ENCODE measurements at places on chromosomes 2 and 18.
A peak's percentile ranks its signal among the peaks of the same experiment; 100 is the strongest.

GRCh38 chr2:66103581-66103980, 331.3 kb upstream of the MEIS1 start:
- no peak for DNase-seq

GRCh38 chr2:133109772-133110171, 439.8 kb upstream of the LYPD1 start:
- no peak for DNase-seq

DNA sequence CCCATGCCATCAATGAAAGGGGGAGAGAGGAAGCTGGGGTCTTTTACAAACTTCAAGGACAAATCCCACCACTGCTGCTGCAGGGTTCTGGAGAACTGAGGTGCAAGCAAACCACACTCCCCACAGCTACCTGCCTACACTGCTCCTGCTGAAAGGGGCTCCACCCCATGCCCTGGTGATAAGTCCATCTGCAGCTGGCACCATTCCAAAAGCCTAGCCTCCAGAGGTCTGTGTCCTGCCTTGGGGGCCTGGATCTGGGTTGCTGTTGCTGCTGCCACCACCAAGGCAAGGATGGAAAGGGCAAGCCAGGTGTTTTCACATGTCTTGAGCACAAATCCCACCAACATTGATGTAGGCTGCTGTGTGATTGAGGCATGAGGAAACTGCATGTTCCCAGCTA, 97.4 kb upstream of the UBE2E3 start:
- DNase-seq: no peak

GRCh38 chr2:220188031-220188430, 560.6 kb downstream of the SLC4A3 start:
- DNase-seq: no peak

- DNase-seq: no peak
These were observed 646 bp downstream of the ALS2 start for GRCh38 chr2:201779901-201780673.

DNA sequence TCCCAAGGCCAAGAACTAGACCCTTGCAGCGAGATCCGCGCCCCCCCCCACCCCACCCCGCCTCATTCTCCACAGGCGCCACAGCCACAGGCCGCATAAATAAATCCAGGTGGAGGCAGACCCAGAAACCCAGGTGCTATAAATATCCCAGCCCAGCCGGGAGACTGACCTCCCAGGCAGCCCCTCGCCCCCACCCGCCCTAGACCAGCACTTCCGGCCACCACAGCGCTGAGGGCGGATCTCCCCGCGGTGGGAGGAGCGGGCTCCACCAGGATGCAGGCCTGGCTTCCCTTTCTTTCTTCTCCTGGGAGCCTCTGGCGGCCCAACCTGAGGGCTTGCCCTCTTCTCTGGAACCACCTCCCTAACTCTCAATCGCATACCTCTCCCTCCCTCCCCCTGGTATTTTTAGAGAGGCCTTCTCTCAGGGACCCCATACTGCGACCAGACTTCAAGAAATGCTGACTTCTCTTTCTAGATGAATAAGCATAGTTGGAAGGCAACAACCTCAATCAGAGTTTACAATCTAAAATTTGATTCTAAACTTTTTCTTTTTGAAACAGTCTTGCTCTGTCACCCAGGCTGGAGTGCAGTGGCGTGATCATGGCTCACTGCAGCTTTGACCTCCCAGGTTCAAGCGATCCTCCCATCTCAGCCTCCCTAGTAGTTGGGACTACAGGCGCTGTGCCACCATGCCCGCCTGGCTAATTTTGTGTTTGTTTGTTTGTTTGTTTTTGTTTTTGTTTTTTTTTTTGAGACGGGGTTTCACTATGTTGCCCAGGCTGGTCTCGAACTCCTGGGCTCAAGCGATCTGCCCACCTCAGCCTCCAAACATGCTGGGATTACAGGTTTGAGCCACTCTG, 55.0 kb downstream of the PKDCC start:
- DNase-seq: peak; percentile 78

DNA sequence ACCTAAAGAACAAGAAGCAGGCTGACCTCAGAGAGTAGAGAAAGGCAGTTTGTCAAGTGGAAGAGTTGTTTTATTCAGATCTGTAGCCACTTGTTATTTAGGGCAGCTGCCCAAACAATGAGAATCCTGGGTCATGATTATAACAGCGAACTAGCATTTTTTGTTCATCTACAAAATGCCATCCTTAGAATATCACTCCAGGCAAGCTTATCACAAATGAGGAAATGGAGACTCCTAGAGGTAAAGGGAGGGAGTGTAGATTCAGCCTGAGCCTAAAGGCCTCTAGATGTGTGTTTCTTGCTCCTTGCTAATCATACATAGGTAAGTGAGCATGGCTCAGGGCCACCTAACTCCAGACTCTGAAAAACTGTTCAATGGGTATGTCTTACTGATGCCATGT, 126.1 kb downstream of the HNMT start:
- peak; percentile 10 for DNase-seq

All from NCI-H1417 (cell line).